ENCODE measurements at places on chromosomes 6 and 20. TPM values are rescaled to one million over a fixed set of nuclear protein-coding genes. Genes with fewer than 3 reads are reported as not detected.

The GPX5 gene
- not detected for total RNA-seq

GRCh38 chr20:17919149-17919548, 49.4 kb downstream of the SNX5 start:
- no peaks in the 10 kb centered on the region for H3K27me3 ChIP-seq
- DNase-seq = no peak
- no peaks in the 10 kb centered on the region for H3K36me3 ChIP-seq
- H3K4me3 ChIP-seq = no peak overlapping the region

GRCh38 chr20:11192106-11192505, 518.3 kb upstream of the JAG1 start:
- no peaks in the 10 kb centered on the region for H3K27me3 ChIP-seq
- no peak for DNase-seq
- no peak overlapping the region for H3K4me3 ChIP-seq
- H3K36me3 ChIP-seq = no peaks in the 10 kb centered on the region

- H3K4me1 ChIP-seq = no peaks in the 10 kb centered on the region
- H3K27me3 ChIP-seq = no peaks in the 10 kb centered on the region
- H3K4me3 ChIP-seq = no peak overlapping the region
- peak; percentile 69 for DNase-seq
Observed at GRCh38 chr6:116287689-116288282, 8.1 kb upstream of the TSPYL1 start.

The DEFB132 gene
- not detected for total RNA-seq

- no peak overlapping the region for H3K4me3 ChIP-seq
- no peaks in the 10 kb centered on the region for H3K4me1 ChIP-seq
- DNase-seq = no peak
- no peaks in the 10 kb centered on the region for H3K27me3 ChIP-seq
Observed at GRCh38 chr20:40806929-40807820, 118.1 kb upstream of the MAFB start.

DNA sequence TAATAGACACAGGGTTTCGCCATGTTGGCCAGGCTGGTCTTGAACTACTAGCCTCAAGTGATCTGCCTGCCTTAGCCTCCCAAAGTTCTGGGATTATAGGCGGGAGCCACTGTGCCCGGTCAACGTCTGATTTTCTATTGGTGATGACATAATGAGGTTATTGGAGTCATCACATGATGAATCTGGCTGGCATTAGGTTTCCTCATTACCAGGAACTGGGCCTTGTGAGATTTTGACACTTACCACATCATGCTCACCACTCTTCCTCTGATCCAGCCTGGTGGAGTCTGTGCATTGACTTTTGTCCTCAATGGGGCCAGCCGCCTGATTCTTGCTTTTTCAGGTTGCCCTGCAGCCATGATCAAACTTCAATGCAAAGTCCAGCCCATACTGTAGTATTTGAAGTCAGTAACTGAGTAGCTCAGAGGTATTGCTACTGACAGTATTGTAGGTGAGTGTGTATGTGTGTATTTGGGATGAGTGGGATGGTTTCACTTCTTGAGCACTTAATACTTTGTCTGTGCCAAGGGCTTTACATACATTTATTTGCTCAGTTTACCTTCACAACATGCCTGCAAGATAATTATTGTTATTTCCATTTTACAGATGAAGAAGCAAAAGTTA, 16.0 kb downstream of the ANKS1A start:
- no peaks in the 10 kb centered on the region for H3K36me3 ChIP-seq
- H3K27ac ChIP-seq = no peak overlapping the region
- peaks cover 6% of the 10 kb centered on the region for H3K4me1 ChIP-seq
- no peak for DNase-seq

- no peaks in the 10 kb centered on the region for H3K27me3 ChIP-seq
- H3K4me1 ChIP-seq = peaks cover 6% of the 10 kb centered on the region
- no peaks in the 10 kb centered on the region for H3K36me3 ChIP-seq
- H3K4me3 ChIP-seq = no peak overlapping the region
Observed at GRCh38 chr20:40941133-40941610, 87.5 kb upstream of the TOP1 start.

The ASIP gene
- not detected for total RNA-seq

DNA sequence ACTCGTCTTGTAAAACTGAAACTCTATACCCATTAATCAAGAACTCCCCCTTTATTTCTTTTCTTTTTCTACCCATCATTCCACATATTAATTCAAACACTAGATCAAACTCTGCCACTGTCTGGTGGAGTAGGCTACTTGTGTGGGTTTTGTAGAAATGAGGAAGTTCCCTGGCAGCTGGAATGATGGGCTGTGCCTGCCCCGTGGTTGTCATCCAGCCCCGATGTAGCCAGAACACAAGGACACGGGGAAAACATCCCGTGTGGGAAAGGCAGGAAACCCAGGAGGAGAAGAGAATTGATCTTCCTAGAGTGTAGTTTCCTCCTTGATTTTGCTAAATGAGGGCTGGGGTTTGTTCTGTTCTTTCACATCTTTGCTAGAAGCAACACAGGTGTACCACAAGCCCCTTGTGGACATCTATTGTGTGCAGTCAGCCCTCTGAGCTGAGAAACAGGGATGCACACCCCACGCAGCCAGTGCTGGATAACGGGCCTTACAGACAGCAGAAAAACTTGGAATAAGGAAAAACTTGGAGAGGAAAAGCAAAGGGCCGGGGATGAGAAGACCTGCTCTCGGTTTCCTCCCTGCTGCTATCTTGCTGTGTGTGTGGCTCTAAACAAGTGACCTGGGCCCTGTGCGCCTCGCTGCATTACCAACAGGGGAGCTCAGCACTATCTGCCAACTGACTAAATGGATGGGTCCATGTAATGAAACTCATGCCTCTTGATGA, 88.0 kb downstream of the SCML4 start:
- no peak for DNase-seq
- H3K4me1 ChIP-seq = no peaks in the 10 kb centered on the region
- H3K36me3 ChIP-seq = no peaks in the 10 kb centered on the region
- no peak overlapping the region for H3K27ac ChIP-seq

Measured in MCF 10A (cell line).